NCI-H69 (cell line): ENCODE measurements at places on chromosomes 4 and X.
A peak's percentile ranks its signal among the peaks of the same experiment; 100 is the strongest.

- no peak for DNase-seq
Measured at GRCh38 chr4:10743357-10743756, 58.8 kb upstream of the CLNK start.

GRCh38 chrX:23394421-23394820, 59.8 kb downstream of the PTCHD1 start:
- no peak for DNase-seq

DNA sequence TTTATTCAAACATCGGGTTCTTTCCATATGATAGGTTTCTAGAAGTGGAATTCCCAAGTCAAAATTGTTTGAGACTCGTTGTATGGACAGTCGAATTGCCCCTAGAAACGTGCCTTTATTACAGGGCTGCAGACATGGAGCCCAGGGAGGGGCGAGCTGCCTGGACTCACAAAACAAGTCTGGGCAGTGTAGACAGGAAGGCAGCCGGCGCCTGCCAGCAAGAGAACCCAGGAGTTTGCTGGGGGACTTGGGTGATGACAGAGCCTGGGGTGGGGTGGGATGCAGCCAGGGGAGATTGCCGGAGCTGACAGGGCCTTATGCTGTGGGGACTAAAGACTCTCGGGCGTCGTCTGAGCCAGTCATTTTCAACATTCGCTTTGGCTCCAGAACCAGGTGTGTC, 107.4 kb upstream of the MSX1 start:
- DNase-seq: peak; percentile 44

GRCh38 chr4:127856813-127857447, 23.8 kb upstream of the PLK4 start:
- DNase-seq: no peak

DNA sequence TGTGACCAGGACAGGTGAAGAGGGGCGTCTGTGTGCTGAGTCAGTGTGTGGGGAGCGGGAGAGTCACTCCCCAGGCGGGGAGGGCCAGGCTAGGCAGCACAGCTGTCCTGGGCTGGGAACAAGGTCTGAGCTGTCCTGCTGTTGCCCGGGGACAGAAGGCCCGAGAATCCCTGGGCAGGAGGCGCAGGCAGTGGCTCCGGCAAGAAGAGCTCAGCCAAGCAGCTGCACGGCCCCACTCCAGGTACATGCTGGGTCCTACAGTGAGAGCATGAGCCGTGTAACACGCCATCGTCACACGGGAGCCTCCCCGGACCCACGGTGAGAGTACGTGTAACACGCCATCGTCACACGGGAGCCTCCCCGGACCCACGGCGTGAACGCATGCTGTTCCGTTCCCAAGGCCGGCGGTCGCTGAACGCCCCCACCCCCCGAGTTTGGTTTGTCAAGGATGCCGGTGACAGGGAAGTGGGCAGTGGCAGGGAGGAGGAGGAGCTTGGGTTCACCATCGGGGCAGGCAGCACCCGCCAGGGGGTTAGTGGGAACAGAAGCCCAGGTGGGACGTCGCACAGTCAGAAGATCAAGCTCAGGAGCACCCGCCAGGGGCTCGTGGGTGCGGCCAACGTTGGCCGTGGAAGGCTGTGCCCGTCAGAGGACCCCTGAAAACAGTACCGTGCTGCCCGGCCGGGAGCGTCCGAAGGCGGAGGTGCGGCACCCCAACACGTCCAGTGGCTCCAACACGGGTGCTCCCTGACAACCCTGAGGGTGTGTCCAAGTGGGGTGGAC, 15.6 kb downstream of the PPP2R3B start:
- DNase-seq: no peak

DNA sequence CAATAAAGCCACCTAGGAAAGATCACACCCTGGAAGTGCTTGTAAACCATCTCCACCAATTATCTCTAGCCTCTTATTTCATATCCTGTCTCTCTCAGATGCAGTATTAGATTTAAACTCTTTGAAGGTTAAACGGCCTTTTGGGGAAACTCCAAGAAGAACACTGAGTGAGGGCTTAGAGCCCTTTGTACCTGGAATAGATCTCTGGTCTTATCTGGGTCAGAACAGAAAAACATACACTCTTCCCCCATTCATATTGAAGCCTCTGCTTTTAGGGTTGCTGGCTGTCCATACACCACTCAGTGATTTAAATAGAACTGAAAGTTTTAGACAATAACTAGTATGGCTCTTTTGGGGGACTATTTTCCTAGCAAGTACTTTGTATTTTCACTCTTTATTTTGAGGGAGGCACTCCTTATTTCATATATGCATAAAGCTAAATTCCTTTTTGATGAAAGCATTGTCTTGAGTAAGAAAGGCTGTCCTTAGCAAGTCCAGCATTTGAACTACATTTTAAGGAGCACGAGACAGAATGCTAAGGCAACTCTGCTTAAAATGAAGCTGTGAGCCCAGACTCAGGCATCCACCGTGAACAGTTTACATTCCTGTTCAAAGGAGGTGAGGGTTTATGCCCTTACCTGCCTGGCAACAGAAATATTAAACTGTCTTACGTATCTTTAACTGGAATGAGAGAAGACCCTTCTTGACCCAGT, 17.4 kb downstream of the YY2 start:
- DNase-seq: no peak

- peak; percentile 30 for DNase-seq
Measured at GRCh38 chr4:184168406-184169019, 49.2 kb downstream of the ENPP6 start.

GRCh38 chrX:2315434-2315833, 185.3 kb downstream of the DHRSX start:
- no peak for DNase-seq

DNA sequence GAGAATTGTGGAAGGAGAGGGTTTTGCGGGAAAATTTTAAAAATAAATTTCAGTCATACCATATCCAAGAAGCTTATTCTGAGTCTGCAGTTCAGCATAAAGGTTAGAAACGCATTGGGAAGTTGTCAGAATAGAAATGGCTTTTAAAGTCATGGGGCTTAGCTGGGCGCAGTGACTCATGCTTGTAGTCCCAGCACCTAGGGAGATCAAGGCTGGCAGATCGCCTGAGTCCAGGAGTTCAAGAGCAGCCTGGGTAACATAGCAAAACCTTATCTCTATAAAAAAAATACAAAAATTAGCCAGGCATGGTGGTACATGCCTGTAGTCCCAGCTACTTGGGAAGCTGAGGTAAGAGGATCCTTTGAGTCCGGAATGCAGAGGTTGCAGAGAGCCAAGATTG, 3.9 kb upstream of the PLA2G12A start:
- DNase-seq: no peak

DNA sequence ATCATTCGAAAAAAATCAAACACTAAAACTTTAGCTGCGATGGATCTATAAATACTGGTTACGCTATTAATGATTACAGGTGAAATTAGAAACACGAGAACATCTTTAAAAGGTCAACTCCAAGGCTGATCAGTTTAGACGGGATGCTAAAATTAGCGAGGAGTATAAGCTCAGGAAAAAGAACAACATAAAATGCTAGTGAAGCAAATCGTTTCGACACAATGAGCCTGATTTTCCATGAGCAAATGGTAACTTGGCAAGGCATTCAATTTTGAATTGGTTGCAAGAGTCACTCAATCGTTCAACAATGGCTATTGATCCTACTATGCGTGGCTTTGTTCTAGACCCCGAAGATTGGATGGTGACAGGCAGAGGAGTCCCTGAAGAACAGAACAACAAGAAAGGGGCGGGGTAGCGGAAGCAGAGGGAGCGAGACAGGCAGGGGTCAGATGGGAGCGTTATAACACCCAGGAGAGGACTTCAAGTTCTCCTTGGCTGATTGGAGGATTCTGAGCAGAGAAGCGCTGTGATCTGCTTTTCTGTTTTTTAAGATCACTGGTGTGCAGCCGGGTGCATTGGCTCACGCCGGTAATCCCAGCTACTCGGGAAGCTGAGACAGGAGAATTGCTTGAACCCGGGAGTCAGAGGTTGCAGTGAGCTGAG, 146.5 kb downstream of the RBM47 start:
- no peak for DNase-seq
